ENCODE measurements at places on chromosomes 2 and 18.
A peak's percentile ranks its signal among the peaks of the same experiment; 100 is the strongest.

- DNase-seq = peak; percentile 88
These were observed 5.0 kb upstream of the DGKD start for GRCh38 chr2:233349005-233349998.

GRCh38 chr2:71499691-71500090 is 46.3 kb downstream of the DYSF start:
- DNase-seq = no peak

- no peak for DNase-seq
These were observed 39.6 kb downstream of the HS1BP3 start for GRCh38 chr2:20611077-20611843.

GRCh38 chr2:160371251-160372009 is 122.2 kb downstream of the RBMS1 start:
- no peak for DNase-seq

DNA sequence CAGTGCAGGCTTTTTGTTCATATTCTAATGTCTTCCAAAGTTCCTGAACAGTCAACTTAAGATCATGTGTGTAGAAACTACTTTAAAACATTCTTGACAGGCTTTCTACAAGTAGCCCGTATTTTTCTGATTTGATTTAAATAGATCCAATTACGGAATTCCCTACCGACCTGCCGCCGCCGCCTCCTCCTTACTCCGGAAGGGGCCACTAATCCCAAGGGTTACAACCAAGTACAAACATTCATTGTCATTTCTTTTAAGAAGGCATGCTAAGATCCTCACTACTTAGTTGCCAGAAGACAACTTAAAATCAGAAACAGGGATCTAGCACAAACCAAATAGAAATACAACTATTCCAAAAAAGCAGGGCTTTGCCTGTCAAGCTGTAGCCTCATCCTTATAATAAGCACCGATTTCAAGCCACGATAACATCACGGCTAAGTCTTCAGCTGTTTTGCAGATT is 784 bp downstream of the WDR33 start:
- DNase-seq = no peak

DNA sequence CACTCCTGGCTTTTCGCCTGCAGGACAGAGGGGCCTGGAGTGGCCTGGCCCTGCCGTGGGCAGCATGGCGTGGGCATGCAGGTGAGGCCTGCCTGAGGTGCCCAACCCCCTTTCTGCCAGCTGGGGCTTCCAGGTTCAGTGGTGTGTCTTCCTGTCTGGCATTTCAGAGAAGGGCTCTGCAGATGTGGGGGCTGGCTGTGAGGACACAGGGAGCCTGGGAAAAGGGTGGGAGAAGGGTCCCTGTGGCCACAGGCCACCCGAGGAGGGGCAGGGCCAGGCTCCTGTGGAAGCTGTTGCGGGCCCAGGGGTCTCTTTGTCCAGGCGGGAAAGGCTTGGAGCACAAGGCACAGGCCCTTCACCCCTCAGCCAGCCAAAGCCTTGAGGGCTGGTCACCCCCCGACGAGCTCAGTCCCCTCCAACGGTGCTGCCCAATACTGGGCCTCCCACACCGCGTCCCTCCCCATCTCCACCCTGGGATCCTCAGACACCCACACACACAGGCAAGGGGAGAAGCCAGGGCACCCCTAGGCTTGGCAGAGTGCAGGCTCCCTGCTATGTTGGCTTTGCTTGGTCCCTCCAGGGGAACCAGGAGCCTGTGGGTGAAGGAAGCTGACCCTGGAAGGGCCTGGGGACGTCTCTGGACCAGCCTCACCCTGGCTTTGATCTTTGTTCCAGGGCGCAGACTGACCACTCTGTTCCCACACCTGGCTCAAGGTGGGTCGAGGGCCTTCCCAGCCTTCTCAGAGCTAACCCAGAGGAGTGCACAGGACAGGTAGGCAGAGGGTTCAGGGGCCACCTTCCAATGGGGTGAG is 3.7 kb upstream of the AQP12A start:
- DNase-seq = no peak

DNA sequence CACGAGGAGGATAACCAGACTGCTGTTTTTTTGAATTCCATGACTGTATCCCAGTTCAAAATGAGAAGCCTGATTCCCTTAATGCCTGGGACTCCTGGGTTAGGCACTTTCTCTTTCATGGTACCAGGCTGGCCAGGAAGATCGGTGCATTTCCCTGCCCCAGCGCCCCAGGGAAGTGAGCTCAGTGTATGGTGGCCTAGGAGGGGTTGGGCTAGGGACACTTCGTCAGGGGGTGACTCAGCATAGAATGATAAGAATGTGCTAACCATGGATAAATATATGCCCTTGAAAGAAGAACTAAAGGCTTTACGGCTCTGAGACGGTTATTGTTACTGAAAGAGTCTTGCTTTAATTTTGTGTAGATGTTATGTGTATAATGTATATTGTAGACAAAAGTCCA is 27.5 kb upstream of the FAM237A start:
- no peak for DNase-seq

GRCh38 chr18:10090668-10091067 is 176.9 kb downstream of the VAPA start:
- no peak for DNase-seq

DNA sequence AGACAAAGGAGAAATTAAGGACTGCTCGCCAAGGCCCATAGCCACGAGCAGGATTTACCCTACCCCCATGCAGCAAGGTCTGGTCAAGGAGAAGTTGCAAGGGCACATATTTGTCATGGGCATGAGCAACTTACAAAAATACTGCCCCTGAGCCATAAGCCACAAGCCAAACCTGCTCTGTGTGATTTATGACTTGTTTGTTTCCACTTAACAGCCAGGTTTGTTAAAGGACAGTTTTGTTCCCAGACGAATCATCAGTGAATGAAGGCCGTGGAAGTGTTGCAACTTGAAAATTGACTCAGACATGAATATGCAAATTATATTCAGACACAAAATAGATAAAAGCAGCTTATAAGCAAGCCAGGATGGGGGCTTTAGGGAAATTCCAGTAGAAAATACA is 31.3 kb upstream of the EVA1A start:
- DNase-seq = no peak

DNA sequence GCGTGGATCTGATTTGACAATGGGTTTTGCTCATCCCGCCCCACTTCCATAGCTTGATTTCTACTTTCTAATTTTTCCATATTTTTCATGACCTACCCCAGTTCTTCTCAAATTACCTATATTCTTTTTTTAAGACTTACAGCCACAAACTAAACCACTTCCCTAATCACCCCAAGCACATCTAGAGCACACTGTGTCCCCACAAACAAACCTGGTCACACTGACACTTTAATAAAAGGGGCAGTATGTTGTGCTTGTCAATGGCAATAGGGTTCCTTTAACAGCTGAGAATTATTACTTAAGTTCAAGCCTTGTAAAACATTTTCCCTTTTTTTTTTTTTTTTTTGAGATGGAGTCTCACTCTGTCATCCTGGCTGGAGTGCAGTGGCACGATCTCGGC is 47.1 kb downstream of the MREG start:
- no peak for DNase-seq

DNA sequence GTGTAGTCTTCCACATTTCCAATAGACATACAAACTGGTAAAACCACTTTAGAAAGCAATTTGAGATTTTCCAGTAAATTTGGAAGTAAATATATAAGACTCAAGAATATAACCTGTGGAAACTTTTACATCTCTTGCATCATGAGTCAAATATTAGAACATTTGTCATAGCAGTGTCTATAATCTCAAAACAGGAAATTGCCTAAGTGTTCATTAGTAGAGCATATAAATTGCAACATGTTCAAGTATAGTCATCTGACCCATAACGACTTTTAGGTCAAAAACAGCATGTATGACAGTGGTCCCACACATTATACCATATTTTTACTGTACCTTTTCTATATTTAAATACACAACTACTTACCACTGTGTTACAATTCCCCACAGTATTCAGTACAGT is 555.9 kb upstream of the VRK2 start:
- no peak for DNase-seq

DNA sequence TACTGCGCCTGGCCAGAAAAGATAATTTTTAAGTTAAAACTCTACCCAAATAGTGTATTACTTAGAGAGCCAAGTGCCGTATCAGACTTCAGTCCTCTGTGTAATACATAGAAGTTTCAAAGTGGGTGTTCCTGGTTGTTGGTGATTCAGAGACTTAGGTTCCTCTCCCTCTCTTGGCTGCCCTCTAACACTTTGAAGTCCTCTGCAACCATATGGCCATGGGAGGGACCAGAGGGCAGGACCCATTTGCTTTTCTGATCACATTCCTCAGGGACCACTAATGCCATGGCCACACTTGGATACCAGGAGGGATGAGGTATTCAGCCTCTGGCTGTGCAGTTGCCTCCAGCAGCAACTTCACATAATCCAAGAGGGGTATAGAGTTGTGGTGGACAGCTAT is 131.5 kb downstream of the CAPN13 start:
- DNase-seq = no peak

- no peak for DNase-seq
These were observed 61.1 kb downstream of the COA5 start for GRCh38 chr2:98547092-98547790.

Data from RPMI8226 (cell line).